ENCODE measurements at places on chromosomes 11 and 22. TPM values are rescaled to one million over a fixed set of nuclear protein-coding genes. Genes with fewer than 3 reads are reported as not detected.

CYB5R3 gene
- 96.2 TPM for total RNA-seq

RPS3 gene
- 4,554 TPM for total RNA-seq

MYO7A gene
- 1.4 TPM for total RNA-seq

FGF3 gene
- total RNA-seq: not detected

BAIAP2L2 gene
- total RNA-seq: 5.1 TPM

MRGPRF gene
- 0.07 TPM for total RNA-seq

Measured in A549 treated with AZD2906 at 1 μM for 4 hours (cell line).